ENCODE measurements at places on chromosomes 3 and 15. TPM values are rescaled to one million over a fixed set of nuclear protein-coding genes. Genes with fewer than 3 reads are reported as not detected.

RSL24D1 gene
- 64.6 TPM for total RNA-seq

GRCh38 chr15:41203395-41203794, 27.2 kb downstream of the EXD1 start:
- no peak overlapping the region for H3K27ac ChIP-seq
- DNase-seq = no peak
- no peaks in the 10 kb centered on the region for H3K36me3 ChIP-seq
- no peak overlapping the region for H3K4me3 ChIP-seq
- H3K27me3 ChIP-seq = no peaks in the 10 kb centered on the region
- no peaks in the 10 kb centered on the region for H3K4me1 ChIP-seq

GRCh38 chr15:73391128-73391872, 22.5 kb upstream of the HCN4 start:
- no peaks in the 10 kb centered on the region for H3K36me3 ChIP-seq
- H3K4me3 ChIP-seq = no peak overlapping the region
- DNase-seq = no peak
- no peak overlapping the region for H3K27ac ChIP-seq

GRCh38 chr3:157064402-157064801, 95.5 kb downstream of the CCNL1 start:
- no peak overlapping the region for H3K4me3 ChIP-seq
- no peak overlapping the region for H3K27ac ChIP-seq
- peak; percentile 60 for DNase-seq
- H3K27me3 ChIP-seq = no peaks in the 10 kb centered on the region

DNA sequence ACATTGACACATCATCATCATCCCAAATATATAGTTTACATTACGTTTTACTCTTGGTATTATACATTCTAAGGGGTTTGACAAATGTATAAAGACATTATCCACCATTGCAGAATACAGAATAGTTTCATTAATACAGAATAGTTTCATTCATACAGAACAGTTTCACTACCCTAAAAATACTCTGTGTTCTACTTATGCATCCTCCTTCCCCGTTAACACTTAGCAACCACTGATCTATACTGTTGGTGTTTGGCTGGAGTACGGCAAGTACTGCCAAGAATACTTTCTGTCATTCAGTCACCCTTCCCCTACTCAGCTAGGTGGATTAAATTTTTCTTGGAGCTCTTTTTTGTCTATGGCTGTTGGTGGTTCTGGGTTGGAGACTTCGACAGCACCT, 33.4 kb downstream of the LEKR1 start:
- DNase-seq = no peak
- no peak overlapping the region for H3K27ac ChIP-seq
- no peak overlapping the region for H3K4me3 ChIP-seq
- no peaks in the 10 kb centered on the region for H3K27me3 ChIP-seq
